ENCODE measurements at places on chromosomes 3 and 15.

GRCh38 chr3:45988362-45988761 lies 7.3 kb downstream of the FYCO1 start:
- no peak for DNase-seq

GRCh38 chr15:58330741-58331559 lies 100.8 kb upstream of the LIPC start:
- no peak for DNase-seq

DNA sequence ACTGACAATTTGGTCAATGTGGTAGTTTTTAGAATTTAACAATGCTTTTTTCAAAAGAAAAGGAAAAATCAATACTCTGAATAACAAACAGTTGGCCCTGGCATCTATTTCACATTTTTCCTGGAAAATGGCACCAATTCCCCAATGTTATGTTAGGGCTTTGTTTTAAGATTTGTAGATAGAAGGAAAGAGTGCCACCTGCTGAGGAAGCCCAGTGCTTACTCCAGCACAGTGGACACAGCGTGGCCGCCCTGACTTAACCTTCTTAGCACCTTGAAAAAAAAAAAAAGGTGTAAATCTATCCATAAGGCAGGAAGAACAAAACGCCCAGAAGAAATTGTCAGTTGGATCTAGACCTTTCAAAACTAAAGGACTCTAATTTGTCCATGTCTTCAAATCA lies 110.7 kb upstream of the CNTN4 start:
- DNase-seq = no peak

GRCh38 chr15:101250873-101251829 lies 697 bp downstream of the CHSY1 start:
- DNase-seq = peak; percentile 21

GRCh38 chr3:103693831-103694230 lies 1259.0 kb downstream of the ZPLD1 start:
- no peak for DNase-seq

GRCh38 chr3:79202471-79203143 lies 565.2 kb downstream of the ROBO1 start:
- DNase-seq = no peak

GRCh38 chr3:141442446-141442845 lies 44.4 kb upstream of the RASA2 start:
- no peak for DNase-seq

GRCh38 chr3:30982416-30983075 lies 88.1 kb upstream of the GADL1 start:
- DNase-seq = no peak

DNA sequence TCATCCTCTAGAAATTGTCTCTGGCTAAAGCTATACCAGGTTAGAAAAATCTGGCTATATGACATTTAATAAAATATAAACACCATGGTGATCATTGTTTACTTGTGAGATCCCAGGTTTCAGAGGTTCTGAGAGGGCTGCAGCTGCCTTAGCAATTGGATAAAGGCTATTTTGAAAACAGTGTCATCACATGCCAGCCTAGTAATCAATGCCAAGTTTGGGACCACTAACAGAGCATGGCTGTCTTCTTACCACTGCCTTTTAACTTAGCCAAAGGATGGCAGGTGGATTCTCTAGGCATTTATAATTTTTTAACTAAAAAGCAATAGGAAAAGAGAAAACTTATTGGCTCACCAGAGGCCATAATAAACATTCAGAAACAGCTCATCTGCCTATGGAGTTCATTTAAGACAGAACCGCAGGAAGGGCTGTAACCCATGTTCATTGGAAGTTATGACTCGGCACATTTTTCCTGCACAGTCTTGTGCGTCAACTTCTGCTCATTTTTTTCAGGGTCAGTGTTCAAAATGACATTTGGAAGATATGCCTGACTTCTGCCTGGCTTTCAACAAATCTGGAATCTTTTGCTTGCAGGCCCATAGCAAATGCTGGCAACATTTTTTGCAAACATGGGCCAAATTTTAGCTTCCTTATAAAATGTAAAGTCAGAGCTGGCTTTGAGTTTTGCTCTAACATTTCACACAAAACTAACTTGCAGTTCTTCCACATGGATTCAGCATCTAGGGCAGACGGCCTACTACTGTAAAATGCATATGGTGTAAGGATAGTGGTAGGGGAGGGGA lies 476.0 kb upstream of the TBL1XR1 start:
- no peak for DNase-seq

- no peak for DNase-seq
These were observed 70.9 kb downstream of the IMPG2 start for GRCh38 chr3:101249522-101249921.

DNA sequence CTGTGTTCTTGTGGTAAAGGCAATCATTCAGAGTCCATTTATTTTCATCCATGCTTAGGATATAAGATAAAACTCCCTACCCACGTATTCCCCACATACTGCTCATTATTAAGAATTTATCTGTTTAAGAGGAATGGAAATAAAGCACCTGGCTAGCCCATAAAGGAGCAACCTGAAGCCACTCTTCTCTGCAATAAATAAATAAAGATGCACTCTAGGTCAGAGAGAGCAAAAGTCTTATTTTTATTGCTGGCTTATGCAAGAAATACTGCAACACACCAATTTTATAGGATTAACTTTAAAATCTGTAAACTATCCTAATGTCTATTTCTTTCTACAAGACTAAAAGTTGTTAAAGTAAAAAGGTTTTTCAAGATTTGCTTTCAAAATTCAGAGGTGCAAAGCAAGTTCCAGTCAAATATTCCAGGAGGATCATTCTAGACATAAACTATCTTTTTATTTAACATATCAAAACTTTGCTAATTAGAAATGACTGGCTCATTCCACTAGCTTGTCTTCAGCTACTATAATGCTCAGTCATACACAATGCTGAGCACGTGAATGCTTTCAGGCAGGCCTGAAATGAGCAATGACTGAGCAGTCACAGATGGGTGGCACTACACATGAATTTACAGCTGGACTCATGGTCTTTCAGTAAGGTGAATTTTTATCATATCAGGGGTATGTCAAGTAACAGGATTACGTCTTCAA lies 7.1 kb downstream of the TJP1 start:
- no peak for DNase-seq

DNA sequence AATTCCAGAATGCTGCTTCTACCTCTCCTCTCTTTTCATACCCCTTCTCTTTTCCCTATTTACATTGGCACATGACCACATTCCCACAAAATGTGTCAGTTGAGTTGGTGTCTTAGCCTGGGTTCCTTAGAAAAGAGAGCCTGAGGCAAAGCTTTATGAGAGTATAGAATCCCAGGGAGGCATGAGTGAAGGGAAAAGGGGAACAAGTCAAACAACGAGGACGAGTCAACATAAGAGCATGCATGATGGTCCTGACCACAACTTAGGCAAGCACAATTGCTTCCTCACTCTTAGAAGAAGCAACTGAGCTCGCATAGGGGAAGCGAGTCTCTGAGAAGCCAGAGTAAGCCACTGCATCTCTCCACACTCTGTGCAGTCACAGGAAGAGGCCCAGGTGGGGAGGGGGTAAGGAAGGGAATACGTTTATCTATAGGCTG lies 15.4 kb upstream of the ZNF774 start:
- no peak for DNase-seq

- DNase-seq = no peak
These were observed 121.2 kb downstream of the ETFA start for GRCh38 chr15:76190070-76190564.

GRCh38 chr3:194315965-194316361 lies 35.2 kb downstream of the CPN2 start:
- no peak for DNase-seq

DNA sequence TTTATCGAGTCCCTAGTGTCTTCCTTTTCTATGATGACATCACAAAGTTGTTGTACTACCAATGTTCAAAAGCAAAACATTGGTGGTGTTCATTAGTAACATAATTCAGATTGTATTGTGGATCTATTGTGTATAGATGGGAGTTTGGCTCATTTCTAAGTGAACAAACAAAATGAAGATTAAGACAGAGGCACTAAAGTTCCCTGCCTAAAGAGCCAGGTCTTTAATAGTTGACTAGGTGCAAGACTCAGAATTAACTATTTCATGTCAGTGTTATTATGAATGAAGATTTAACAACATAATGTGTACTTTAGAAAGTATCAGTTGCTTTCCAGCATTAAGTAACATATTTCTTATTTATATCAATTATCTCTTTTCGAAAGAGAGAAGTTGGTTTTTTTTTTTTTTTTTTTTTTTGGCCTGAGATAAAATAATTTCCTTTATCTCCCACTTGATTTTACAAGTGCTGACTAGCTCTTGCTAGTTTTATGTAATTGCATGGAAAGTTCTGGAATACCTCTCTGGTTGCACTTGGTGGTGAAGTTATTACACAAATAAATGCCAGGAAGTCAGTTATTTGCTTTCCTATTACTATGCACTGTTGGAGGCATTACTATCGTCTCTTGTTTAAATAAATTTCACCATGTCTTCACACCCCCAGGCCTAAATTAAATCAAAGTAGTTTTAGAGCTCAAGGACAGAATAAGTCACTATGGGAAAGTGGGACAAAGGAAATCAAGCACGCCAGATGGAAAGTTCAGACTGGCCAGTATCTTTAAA lies 48.7 kb downstream of the NAALADL2 start:
- no peak for DNase-seq

DNA sequence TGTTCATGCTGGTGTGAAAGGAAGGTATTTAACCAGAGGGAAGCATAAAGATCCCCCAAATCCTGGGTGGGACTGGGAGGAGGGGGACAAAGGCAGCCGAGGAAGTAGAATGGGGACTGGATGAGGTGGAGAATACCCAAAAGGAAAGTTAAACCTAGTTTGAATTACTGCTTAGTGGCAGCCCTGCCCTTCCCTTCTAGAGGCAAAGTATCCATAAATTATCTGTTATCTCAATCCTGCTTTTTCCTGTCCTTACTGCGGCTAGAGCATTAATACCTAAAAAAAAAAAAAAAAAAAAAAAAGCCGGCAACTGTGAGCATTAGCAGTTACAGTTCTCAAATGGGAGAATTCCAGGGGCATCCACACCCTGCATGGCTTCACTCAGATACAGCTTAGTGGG lies 139.0 kb downstream of the RYR3 start:
- no peak for DNase-seq

- no peak for DNase-seq
These were observed 48.6 kb downstream of the KCNMB2 start for GRCh38 chr3:178584722-178585380.

GRCh38 chr3:190070622-190071347 lies 49.9 kb downstream of the P3H2 start:
- DNase-seq = no peak

DNA sequence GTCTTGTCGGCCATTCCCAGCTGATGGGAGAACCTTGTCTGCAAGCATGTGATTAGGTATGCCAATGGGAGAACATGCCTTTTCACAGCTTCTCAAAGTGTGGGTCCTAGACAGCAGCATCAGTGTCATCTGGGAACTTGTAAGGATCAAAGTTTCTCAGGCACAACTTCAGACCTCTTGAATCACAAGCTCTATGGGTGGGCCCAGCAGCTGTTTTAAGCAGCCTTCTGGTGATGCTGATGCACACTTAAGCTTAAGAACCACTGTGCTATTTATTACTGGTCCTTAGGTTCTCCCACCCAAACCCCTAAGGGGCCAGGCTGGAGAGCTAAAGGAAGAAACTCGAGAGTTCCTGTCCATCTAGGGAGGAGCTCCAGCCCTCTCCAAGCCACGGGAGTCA lies 453.9 kb upstream of the PROK2 start:
- DNase-seq = no peak

DNA sequence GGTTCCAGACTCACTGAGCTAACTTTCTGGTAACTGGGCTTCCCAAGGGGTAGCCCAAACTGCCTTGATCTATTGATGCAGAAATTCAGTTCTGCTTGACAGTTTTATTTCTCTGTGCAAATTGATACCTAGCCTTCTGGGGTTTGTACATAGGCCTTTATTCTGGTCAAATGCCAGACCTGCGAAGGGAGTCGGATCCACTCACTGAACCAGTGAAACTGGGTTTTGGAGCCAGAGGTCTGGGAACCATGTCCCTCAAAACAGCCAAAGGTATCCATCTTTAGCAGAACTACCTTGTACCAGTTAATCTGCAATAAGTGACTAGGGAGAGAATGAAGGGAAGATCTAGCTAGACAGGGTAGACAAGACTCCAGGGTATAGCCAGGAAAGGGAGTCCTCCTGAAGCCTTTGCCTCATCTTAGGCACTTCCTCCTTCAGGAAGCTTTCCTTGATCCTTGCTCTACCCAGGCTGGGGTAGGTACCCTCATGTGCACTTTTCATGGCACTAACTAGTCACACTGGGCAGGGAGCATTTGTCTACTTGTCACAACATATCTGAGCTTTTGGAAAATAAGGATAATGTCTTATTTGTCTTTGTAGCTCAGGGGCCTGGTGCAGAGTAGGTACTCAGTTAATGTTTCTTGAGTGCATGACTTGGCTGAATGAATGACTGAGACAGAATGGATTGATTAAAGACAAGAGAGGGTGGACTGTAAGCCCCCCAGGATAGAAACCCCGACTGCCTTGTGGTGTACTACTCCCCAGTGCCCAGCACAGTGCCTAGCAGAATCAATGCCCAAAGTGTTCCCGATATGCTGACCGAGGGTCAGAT lies 1.4 kb upstream of the SNX33 start:
- no peak for DNase-seq

GRCh38 chr15:69013726-69014406 lies 629 bp upstream of the NOX5 start:
- no peak for DNase-seq

DNA sequence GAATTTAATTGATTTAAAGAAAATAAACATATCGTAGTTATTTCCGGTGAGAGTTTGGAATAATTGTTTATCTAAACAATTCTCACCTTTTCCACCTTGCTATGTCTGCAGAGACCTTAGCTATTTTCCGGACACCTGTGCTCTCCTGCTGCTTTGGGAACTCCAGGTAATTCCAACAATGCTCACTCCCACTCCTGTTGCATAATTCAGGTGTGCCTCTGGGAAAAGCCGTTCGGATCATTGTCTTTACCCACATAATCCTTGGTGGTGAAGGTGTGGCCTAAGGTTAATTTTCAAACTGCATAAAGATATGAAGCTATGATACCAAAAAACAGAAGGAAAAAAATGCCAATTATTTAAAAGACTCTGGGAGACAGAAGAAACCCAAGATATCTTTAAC lies 59.4 kb downstream of the LDHAL6B start:
- no peak for DNase-seq

DNA sequence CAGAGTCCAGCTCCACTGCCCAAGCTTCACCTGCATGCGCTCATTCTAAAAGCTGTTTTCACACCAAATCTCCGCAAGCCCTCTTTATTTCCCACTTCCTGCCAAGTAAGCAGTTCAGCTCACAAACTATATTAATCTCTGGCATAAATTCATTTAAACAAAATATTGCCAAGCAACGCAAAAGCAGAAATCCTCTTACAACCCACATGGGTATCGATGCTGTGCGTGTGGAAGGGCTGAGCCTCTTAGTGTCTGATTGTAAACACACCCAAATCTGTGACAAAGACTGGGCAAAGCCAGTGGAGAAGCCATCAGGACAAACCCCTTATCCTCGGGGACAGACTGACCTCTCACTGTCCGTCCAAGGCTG lies 124.3 kb upstream of the ATP2B2 start:
- no peak for DNase-seq

Data from stimulated activated CD8-positive, alpha-beta memory T cell treated with anti-CD3 and anti-CD28 coated beads, Interleukin-15, amount 100 ng/mL, for 24 hours (primary cell).